ENCODE measurements at places on chromosomes 1 and 21.

DNA sequence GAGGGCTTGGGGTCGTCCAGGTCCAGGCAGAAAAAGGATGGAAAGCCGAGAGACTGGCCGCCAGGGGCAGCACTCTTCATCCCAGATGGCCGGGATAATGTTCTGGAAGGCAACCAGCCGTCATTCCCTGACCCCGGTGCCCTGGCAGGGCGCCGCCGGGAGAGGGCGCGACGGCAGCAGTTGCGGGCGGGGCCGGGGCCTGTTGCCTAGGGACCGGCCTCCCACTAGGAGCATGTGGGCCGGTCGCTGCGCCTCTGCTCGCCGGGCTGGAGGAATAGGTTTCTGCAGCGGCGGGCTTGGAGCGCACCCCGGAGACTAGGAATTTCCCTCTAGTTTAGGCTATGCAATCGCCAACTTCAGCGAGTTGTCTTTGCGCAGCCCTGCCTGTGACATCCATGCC, 11.0 kb downstream of the DMRTB1 start:
- peak; percentile 52 for DNase-seq

DNA sequence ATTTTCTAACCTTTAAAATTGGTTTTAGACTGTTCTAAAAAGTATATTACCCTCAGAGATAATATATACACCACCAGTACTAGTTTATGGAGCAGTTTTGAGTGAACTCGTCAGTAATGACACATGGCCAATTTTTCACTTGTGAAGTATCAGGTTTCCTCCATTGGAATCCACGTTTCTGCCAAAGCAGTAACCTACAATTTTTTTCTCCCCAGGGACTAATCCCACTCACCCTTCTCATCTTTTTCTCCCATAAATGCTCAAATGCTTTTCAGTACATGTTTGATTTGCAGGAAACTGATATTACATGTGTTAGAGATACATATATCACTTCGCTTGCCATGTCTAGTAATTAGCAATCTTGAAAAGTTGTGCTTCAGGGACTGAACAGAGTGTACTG, 94.1 kb downstream of the COL24A1 start:
- no peak for DNase-seq

DNA sequence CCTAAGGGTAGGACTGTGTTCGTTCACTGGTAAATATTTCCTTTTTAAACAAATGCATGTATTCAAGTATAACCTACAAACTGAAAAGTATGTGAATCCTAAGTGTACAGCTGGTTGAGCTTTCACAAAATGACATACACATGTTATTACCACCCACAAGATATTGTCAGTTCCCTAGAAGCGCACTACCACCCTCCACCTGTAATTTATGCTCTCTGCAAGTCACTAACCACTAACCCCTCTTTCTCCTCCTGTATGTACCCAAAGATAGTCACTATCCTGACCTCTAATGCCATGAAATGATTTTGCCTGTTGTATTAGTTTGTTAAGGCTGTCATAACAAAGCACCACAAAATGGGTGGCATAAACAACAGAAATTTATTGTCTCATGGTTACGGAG, 82.8 kb upstream of the CHODL start:
- no peak for DNase-seq

- DNase-seq = no peak
These were observed 13.1 kb upstream of the CASQ1 start for GRCh38 chr1:160177231-160177630.

DNA sequence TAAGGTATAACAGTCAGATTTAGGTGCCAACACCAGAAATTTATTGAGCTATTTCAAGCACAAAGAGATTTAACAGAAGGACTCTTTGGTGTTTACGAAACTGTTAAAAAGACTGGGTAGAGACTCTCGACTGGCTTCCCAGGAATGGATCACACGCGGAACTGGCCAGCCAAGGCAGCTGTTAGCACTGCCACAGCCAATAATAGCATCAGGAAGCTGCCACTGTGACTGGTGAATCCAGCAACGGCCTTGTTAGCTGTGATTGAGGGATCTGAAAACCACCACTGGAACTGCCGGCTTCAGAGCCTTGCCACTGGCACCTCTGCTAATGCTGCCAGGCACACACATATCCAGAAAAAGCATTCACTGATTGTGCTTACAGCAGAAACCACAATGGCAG, 10.6 kb upstream of the SIM2 start:
- DNase-seq = no peak

DNA sequence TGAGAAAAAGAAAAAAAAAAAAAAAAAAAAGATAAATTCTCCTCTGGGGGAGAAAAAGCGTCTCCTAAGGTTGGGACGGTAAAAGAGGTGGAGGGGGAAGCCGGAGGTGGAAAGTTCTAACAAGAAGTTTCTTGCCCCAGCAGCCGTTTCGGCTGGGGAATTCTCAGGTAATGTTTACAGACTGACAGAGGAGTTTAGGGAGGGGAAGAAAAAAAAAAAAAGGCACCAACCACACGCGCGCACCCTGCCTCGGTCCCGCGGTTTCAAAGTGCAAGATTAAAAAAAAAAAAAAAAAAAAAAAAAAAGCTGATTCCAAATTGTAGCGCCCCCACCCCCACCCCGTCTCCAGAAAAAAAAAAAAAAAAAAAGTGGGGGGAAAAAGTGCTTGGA, 504 bp downstream of the DHRS3 start:
- DNase-seq = no peak

- DNase-seq = no peak
These were observed 72.2 kb downstream of the TDRD5 start for GRCh38 chr1:179663810-179664209.

DNA sequence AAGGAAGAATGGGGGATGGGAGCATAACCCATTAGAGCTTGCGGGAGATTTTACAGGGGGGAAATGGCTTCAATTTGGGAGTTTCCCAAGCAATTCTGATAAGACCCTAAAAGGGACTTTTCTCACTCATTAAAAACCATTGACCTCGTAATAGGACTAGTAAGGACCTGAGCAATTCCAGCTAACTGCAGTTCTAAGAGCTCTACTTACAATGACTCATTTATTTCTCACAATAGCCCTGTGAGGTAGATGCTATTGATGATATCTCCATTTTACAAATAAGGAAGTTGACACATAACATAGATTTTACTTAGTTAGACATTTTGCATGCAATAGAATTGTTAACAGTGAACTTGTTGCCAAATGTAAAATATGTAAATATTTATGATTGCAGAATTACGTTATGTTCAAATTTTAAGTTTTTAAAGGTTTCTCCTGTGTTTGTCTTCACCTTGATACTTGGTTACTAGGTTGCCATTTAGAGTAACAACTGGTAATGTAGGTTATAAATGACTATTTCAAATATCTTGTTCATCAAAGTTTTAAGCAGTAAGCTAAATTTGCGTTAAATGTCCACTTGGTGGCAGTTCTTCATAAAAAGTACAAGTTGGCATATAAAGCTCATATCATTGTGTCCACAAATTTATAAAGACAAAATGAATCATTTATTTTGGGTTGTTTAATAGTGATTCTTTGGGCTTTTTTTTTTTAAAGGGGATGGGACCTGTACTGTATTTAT, 182.0 kb downstream of the PLA2G4A start:
- no peak for DNase-seq

DNA sequence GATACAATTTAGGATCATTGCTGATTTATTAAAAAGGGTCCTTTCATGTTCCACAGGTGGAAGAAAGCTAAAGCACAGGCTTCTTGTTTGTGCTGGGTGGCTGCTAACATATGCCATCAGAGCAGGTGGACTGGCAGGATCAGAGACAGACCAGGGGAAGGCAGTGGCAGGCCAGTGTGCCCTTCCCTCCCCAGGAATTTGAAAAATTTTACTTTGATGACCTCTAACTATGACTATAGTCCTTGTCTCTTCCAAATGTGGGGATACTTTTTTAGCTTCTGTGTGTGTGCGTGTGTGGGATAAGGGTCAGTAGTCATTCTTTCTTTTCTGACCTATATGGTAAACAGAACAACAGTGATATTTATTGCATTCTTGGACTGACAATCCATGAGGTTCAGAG, 49.9 kb downstream of the LHX9 start:
- no peak for DNase-seq

- no peak for DNase-seq
These were observed 104.2 kb downstream of the SIM2 start for GRCh38 chr21:36803051-36803645.

DNA sequence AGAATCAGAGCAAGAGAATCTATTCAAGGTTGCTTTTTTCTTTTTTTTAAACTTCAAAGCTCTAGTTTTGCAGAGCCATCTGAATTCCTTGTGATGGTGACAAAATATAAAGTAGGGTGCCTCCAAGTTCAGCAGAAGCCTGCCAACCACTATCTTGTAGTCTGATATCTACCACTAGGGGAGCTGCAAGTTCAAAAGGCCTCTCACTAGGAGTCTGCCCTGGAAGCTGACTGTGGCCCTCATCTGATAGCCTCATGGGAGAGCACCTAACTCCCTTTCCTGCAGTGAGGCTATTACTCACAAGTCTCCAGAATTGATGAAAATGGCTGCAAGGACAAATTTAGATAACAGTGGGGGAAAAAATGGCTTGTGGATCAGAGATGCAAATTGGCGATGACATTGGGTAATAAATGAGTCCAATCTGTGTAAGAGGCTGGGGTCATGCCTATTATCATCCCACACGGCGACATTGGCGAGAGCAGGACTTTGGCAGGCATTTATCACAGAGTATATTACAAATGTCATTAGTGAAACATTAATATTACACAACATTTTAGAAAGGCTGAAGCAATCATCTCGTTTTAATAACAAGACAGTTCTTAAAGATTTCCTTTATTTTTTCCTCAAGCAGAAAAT, 10.7 kb upstream of the ZP4 start:
- DNase-seq = no peak

DNA sequence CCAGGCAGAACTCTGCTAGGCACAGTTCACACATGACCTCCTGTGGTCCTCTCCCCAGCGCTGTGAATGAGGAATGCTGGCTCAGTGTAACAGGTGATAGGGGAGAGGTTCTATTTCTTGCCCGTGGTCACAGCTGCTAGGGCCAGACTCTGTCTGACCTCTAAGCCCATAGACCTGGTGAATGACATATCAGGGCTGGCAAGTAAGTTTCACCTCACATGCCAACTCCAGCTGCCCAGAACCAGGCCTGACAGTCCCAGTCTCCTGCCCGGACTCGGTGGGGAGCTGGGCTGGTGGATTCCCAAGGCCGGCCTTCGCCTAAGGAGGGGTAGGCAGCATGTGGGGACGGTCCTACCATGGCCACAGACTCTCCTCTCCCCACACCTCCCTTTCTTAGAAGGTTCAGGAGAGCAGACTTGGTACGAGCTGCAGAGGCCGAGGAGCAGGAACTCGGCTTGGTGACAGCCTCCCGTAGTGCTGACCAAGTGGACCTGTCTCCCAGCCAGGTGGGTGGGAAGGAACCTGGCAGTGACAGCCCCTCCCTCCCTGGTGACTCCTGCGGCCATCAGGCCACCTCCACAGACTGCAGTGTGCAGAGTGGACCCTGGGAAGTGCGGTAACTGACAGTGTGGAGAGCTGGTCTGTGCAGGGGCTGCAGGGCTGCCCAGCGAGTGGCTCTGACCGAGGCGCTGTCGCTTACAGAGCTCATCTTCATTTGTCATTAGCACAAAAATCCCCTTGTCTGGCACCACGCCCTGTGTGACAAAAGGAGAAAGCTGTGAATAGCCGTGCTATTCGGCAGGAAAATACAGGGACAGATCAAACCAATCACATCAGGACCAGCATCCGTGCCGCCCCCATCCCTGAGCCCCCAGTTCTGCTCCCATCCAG, 74.6 kb downstream of the SCCPDH start:
- DNase-seq = no peak

GRCh38 chr1:53579221-53580008, 120.2 kb downstream of the DMRTB1 start:
- no peak for DNase-seq

GRCh38 chr1:213988507-213989001, 781 bp downstream of the PROX1 start:
- no peak for DNase-seq

- no peak for DNase-seq
These were observed 53.3 kb upstream of the SEC16B start for GRCh38 chr1:178023181-178023618.

- no peak for DNase-seq
These were observed 50.1 kb downstream of the ATF6 start for GRCh38 chr1:161816201-161816600.

- no peak for DNase-seq
These were observed 552 bp upstream of the ZNF691 start for GRCh38 chr1:42845866-42846256.

GRCh38 chr1:10628685-10629084, 153.9 kb downstream of the PEX14 start:
- no peak for DNase-seq

- peak; percentile 80 for DNase-seq
These were observed at the start of gene SLC25A24 for GRCh38 chr1:108199781-108200686. Gene SLC25A24, minus strand, starts transcription at chr1:108200343. Its CDS starts 205 bp downstream, at chr1:108200138.

DNA sequence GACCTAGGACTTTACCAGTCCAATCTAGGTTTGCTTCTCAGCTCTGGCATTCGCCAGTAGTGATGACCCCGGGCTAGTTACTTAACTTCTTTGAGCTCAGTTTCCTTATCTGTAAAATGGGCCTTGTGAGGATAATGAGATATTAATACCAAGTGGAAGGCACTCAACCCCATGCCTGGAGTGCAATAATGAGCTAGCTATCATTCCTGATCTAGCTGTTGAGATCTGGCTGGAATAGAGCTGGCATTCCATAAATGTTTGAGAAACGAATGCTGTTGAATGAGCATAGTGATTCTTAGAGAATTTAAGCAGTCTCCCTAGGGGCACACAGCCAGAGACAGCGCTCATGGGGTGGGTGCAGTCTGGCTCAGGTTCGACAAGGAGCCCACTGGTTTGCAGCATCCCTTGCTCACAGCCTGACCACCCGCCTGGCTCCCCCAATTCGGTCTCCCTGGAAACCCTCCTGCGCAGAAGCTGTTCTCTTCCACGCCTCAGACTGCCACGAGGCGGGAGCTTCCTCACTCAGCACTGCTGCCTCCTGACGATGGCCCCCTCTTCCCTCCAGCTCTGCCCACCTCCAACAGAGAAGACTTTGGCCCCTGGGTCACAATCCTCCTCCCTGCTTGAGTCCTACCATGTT, 32.5 kb downstream of the DHCR24 start:
- DNase-seq = no peak

DNA sequence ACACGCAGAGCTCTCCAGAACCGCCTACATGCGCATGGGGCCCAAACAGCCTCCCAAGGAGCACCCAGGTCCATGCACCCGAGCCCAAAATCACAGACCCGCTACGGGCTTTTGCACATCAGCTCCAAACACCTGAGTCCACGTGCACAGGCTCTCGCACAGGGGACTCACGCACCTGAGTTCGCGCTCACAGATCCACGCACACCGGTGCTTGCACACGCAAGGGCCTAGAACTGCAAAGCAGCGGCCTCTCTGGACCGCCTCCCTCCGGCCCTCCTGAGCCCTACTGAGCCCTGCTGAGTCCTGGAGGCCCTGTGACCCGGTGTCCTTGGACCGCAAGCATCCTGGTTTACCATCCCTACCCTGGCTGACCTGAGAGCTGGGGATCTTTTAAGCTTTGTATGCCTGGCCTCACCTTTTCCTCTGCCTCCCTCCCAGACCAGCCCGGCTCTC, 8.3 kb downstream of the OLIG2 start:
- no peak for DNase-seq

GRCh38 chr1:66175581-66175980, 358.4 kb upstream of the SGIP1 start:
- DNase-seq = no peak

GRCh38 chr1:224617410-224618355, 1.6 kb downstream of the CNIH3 start:
- DNase-seq = no peak

All from foreskin melanocyte (primary cell).